Occipital lobe (tissue), 3 donors: ENCODE measurements at places on chromosomes 2 and 18. TPM values are rescaled to one million over a fixed set of nuclear protein-coding genes. Genes with fewer than 3 reads are reported as not detected.

COL5A2 gene
- total RNA-seq: 18.9 TPM

MC2R gene
- not detected for total RNA-seq

- DNase-seq: no peak
Observed at GRCh38 chr2:177970670-177971454, 101.7 kb downstream of the PDE11A start.

DNA sequence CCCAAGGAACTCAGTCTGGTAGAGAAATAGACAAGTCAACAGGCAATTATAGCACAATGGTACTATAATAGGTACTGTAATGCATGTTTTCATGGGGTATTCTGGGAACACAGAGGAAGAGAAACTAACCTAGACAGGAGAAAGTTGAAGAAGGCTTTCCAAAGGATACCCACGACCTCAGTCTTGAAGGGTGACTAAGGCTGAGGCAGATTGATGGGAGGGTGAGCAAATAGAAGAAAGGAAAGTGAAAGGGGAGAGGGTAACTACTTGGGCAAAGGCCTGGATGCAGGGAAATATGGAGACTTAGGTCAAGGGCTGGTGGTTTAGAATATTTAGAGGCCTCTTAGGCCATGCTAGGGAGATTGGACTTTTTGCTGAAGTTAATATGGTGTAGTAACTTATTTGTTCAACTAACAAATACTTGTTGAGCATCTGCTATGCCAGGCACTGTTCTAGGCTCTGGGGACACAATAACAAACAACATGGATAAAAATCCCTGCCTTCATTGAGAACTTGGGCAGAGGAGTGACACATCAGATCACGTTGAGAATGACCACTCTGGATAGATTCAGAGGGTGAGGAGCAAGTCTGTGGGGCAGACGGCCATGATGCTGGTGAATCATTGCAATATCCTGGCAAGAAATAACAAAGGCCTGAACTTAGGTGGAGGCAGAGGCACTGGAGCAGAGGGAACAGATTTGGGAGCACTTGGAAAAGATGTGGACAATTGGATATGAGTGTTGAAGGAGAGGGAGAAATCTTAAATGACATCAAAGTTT, 56.4 kb downstream of the PLB1 start:
- no peak for DNase-seq

- no peak for DNase-seq
Observed at GRCh38 chr2:178865146-178865936, 58.1 kb upstream of the TTN start.

GRCh38 chr2:114421781-114422180, 20.7 kb upstream of the DPP10 start:
- no peak for DNase-seq
